C1 segment of cervical spinal cord (tissue), 14 donors: ENCODE measurements at places on chromosomes 4 and X.

DNA sequence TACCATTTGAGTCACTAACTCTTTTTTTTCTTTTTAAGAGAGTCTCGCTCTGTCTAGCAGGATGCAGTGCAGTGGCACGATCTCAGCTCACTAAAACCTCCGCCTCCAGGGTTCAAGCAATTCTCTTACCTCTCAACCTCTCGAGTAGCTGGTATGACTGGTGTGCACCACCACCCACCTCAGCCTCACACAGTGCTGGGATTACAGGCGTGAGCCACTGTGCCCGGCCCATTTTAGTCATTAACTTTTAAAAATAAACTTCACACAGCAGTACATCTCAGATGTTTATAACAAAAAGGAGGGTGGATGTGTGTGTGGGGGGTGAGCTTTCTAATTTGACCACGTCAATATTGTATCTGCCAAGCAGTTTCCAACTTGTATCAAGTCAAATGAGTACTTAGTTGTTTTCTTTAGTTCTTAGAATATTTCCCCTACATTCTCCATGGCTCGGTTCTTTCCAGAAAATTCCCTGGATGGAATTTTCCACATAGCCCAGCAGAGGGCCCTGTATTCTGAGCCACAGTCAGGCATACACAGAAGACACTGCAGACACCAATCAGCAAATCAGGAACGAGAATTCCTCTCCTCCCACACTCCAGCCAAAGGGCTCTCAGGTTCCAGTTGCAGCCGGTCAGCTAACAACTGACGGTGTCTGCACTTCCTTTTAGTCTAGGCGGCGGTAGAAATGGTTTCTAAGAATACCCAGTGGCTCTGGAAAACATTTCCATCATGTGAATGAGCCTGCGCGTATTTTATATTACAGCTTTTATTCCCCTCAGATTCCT is 20.1 kb upstream of the ARAF start:
- DNase-seq, result no peak

GRCh38 chr4:7186031-7186430 is 6.3 kb upstream of the SORCS2 start:
- DNase-seq, result no peak

DNA sequence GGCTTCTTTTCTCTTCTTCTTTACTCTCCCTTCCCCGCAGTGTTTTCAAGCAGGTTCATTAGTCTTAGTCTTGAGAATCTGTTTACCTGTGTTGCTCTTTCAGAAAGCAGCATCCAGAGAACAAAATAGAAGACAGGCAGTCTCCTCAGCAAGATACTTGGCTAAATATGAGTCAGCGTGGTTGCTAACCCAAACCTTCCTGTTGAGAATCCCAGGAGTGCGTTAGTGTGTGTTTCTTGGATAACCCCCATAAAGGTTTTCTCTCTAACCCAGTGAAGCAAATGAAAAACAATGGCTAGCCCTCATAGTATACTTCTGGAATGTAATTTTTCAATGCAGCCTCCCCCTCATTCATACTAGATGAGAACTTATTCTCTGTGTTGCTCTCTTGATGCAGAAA is 41.1 kb downstream of the BMPR1B start:
- DNase-seq, result no peak

- DNase-seq, result no peak
Observed at GRCh38 chrX:138914767-138915166, 203.2 kb upstream of the FGF13 start.

DNA sequence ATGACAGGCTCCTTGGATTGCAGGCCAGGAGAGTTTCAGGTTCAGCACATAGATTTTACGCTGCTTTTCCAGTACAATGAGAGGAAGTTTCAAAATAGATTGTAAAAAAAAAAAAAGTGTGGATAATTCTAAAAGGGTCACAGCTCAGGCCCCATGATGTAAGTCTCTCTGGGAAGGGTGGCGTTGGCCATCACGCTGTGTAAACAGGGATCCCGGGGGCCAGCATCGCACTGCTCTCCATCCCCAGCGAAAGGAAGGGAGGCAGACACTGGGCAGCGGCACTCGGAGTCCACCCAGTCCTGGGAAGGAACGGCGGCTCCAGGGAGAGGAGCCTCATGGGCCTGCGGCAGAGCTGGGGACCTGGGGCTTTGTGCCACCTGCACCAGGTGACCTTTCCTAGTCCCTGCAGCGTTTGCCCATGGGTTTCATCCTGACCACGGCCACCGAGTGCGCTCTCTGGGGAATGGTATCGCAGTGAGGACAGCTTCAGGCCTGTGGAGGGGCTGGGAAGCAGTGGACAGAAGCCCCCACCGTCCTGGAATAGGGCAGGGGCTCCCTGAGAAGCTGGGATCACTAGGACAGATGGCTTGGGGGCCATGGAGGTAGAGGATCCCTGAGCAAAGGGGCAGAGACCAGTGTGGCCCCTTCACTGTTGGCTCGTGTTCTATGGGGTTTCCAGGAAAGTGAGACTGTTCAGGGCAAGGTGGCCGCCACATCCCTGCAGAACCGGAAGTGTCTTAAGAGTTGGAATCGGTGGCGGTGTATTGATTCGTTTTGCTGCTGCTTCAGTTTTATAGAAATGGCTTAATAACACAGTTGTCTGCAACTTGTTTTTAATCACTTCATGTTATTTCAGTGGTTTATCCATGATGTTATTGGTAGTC is 38.9 kb downstream of the RGS12 start:
- DNase-seq, result no peak

DNA sequence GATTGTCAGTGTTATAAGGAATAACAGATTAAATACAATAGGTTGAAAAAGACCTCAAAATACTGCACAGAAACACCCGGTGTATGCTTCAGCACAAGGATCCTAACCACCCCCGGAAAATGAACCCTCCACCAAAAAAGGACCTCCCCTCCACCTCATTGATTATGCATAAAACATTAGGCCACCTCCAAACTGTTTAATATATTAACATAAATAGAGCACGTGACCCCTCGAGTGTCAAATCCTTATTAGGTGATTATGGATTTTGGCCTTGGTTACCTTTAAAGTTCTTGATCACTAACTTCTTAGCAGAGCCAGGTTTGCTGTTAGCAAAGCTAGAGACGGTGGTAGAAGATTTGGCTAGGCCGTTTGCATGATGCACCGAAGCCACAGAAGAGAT is 958 bp downstream of the CUL4B start:
- no peak for DNase-seq

GRCh38 chr4:31995943-31996901 is 1276.1 kb downstream of the PCDH7 start:
- DNase-seq, result no peak

GRCh38 chr4:148852092-148852699 is 410.0 kb upstream of the NR3C2 start:
- no peak for DNase-seq

DNA sequence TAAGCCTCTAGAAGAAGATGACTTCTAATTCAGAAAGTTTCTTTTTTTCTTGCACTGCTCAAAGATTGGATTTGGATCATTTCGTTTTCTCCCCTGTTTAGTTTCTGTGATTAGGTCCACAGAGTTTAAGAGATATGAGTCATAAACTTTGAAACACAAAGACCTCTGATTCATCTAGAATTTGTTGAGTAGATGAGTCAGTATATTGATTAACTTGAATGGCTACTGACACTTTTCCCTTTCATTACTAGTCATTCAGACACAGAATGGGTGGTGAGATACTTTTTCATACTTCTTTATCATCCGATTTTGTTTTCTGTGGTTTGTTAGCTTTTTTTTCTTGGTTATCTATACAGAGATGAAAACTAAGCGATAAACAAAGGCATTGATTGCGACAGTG is 34.1 kb upstream of the AFF2 start:
- DNase-seq, result no peak

DNA sequence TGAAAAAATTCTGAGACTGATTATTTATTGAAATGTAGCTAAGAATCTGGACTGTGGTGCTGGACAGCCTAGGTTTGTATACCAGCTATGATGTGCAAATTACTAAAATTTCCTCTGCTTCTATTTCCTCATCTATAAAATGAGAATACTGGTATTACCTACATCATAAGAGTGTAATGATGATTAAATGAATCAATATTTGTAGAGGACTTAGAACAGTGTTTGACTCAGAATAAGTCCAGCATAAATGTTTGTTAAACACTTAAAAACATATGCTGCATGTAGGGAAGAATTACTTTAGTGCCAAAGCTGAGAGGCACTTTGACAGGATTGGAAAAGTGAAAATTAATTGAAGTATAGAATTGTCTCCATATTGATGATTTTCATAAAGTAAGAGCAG is 55.3 kb upstream of the TMPRSS11F start:
- no peak for DNase-seq

GRCh38 chr4:164614329-164614728 is 139.6 kb upstream of the SMIM31 start:
- no peak for DNase-seq
